Activated CD4-positive, alpha-beta memory T cell treated with anti-CD3 and anti-CD28 coated beads, Interleukin-2, amount 10 ng/mL, durations not matched to agents 7 days and 5 days (primary cell): ENCODE measurements at places on chromosomes 12 and 14. TPM values are rescaled to one million over a fixed set of nuclear protein-coding genes. Genes with fewer than 3 reads are reported as not detected.

DNA sequence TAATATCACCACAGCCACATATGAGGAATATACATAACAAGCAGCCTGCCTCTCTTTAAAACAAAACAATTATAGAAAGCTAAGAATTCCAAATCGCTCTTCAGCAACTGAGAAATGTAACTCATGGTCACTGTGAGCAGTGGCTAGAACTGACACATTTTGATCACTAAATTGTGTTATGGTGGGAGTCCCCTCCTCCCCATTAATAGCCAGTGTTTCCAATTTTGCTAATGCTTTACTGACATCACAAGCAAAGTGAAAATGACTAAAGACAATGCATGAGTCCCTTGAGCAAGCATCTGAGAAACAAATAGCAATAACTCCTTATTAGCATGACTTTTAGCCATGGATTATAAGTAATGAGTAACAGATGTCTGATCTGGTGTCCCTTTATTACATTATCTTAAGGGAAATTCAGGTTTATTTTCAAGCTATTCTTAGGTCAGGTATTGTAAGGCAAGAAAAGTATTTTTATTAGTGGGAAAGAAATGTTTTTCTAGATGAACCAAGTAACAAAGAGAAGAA is 148.3 kb downstream of the KCNH5 start:
- no peak overlapping the region for H3K4me3 ChIP-seq
- no peak overlapping the region for H3K27ac ChIP-seq
- H3K4me1 ChIP-seq = no peaks in the 10 kb centered on the region
- no peak for DNase-seq
- no peaks in the 10 kb centered on the region for H3K27me3 ChIP-seq

- H3K4me3 ChIP-seq = no peak overlapping the region
- peak overlapping the region; percentile 44 for H3K27ac ChIP-seq
- H3K36me3 ChIP-seq = peaks cover 10% of the 10 kb centered on the region
- DNase-seq = no peak
Observed at GRCh38 chr14:73774671-73775070, 60.5 kb upstream of the PNMA1 start.

- H3K4me1 ChIP-seq = peaks cover 12% of the 10 kb centered on the region
- H3K27me3 ChIP-seq = peaks cover 23% of the 10 kb centered on the region
- H3K36me3 ChIP-seq = peaks cover under 1% of the 10 kb centered on the region
Observed at GRCh38 chr14:56112781-56113180, 5.4 kb upstream of the PELI2 start.

GRCh38 chr12:119710965-119711551 is 43.1 kb downstream of the PRKAB1 start:
- no peak overlapping the region for H3K27ac ChIP-seq
- H3K27me3 ChIP-seq = no peaks in the 10 kb centered on the region
- no peaks in the 10 kb centered on the region for H3K4me1 ChIP-seq

GRCh38 chr14:67679006-67679405 is 4.6 kb upstream of the VTI1B start:
- H3K4me1 ChIP-seq = peaks cover 38% of the 10 kb centered on the region
- H3K36me3 ChIP-seq = peaks cover 50% of the 10 kb centered on the region
- H3K27ac ChIP-seq = no peak overlapping the region
- no peak for DNase-seq

- H3K4me1 ChIP-seq = no peaks in the 10 kb centered on the region
- no peak for DNase-seq
- H3K27ac ChIP-seq = no peak overlapping the region
- H3K4me3 ChIP-seq = no peak overlapping the region
- no peaks in the 10 kb centered on the region for H3K36me3 ChIP-seq
- no peaks in the 10 kb centered on the region for H3K27me3 ChIP-seq
Observed at GRCh38 chr12:89891933-89892332, 183.3 kb upstream of the ATP2B1 start.

DNA sequence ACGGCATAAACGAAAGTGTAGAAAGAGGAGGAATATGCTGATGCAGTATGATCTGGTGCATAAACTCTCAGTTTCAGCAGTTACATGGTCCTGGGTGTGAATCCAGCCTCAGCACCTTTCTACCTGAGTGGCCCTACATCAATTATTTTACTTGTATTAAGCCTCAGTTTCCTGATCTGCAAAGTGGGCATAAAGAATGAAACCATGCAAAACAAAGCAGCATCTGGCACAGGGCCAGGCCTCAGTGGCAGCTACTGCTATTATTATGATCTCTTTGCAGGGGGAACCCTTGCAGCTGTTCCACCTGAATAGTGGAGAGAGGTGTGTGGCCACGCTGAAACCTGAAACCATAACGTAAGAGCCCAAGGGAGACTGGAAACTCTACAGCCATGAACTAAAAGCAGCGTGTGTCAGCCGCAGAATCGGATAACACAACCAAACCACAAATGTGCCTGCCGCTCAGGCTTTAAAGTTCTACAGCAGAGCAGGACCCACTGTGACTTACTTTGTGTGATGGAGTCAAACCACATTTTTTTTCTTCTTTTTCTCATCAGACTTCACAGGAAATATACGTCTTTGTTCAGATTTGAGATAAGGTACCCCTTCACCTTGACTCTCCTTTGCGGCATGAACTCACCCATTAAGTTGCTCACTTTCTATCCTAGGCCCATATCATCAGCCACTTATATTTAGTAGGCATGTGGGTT is 29.2 kb upstream of the FOS start:
- H3K27me3 ChIP-seq = peaks cover 56% of the 10 kb centered on the region
- peaks cover 50% of the 10 kb centered on the region for H3K4me1 ChIP-seq
- peak overlapping the region; percentile 45 for H3K27ac ChIP-seq
- peak overlapping the region; percentile 46 for H3K4me3 ChIP-seq
- peak; percentile 92 for DNase-seq

DNA sequence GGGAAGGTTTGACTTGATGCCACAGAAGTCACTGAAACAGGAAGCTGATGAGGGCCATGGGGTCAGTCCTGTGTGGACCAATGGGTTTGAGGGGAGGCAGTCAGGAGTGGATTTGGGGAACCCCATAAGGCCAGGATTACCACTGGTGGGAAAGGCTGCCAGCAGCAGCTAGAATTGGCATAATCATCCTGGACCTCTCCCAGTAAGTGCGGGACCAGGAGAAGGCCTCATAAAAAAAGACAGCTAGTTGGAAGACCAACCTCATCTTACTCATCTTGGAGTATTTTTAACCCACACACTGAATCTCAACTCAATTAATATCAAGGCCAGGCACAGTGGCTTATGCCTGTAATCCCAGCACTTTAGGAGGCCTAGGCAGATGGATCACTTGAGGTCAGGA is 22.7 kb downstream of the TBX3 start:
- H3K36me3 ChIP-seq = no peaks in the 10 kb centered on the region
- H3K4me3 ChIP-seq = no peak overlapping the region
- no peak for DNase-seq
- H3K27ac ChIP-seq = no peak overlapping the region
- peaks cover 28% of the 10 kb centered on the region for H3K27me3 ChIP-seq

GRCh38 chr14:94888121-94888520 is 118.2 kb upstream of the GSC start:
- H3K27me3 ChIP-seq = no peaks in the 10 kb centered on the region
- no peaks in the 10 kb centered on the region for H3K36me3 ChIP-seq
- no peak overlapping the region for H3K27ac ChIP-seq
- no peak overlapping the region for H3K4me3 ChIP-seq

DNA sequence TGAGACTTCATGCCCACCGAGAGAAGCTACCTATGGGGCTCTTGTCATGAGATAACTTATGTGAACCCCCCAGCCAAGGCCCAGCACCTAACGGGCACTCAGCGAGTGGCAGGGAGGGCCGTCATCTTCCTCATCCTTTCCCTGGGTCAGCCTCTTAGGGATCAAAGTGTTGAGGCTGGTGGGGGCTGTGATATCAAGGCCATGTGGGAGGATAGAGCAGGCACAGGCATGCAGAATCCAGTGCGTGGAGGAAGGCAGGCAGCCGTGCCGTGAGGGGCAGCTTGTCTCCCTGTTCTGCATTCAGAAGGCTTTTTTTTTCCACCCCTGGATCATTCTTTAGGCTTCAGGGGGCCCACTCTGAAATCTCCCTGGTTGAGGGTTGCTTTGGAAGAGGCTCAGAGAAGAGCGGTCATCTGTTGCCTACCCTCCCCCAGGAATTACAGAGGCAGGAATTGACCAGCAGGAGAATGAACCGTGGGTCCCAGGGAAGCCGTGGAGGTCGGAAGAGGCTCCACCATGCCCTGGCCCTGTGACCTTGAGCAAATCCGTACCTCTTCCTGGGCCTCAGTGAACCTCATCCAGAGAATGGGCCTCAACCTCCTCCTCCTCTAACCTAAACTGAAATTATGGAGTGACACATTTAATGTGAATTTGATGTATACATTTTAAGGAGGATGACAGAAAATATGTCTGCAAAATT is 62.8 kb downstream of the BEGAIN start:
- no peaks in the 10 kb centered on the region for H3K27me3 ChIP-seq
- no peak for DNase-seq
- H3K4me1 ChIP-seq = no peaks in the 10 kb centered on the region
- no peaks in the 10 kb centered on the region for H3K36me3 ChIP-seq
- H3K27ac ChIP-seq = no peak overlapping the region

DNA sequence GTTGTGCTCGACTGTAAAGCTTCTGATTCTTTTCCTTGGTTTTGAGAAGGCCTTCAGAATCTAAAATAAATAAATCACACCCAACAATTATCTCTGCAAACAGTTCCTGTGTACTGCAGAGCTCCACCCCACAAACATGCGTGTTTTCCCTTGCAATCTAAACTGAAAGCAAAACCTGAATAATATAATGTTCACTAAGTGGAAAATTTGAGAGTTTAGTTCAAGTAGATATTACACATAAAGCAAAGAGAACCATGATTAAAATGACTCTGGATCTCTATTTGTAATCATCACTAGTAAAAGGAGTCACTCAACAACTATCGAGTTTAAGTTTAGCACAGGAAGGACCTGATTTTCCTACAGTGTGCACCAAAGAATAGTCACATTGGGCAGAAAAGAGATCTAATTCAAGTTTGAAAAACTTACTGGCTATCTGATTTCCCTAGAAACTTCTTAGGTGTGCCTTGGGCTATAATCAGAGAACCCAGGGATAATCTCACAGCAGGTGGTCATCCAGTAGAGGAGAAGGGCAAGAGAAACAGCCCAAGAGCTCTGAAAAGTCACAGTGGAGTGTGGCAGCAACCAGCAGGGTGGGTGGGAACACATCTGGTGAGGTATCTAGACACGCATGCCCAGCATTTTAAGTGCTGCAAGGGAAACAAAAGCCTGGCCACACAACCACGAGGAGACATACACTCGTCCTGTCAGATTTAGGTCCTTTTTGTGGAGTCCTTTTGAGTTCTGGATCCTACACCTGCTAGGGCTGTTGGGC is 25.4 kb downstream of the ATG14 start:
- no peaks in the 10 kb centered on the region for H3K27me3 ChIP-seq
- H3K27ac ChIP-seq = peak overlapping the region; percentile 86
- peak overlapping the region; percentile 61 for H3K4me3 ChIP-seq

- no peak overlapping the region for H3K27ac ChIP-seq
- peaks cover 4% of the 10 kb centered on the region for H3K4me1 ChIP-seq
- DNase-seq = no peak
Observed at GRCh38 chr12:2922329-2922728, 31.6 kb downstream of the TULP3 start.

DNA sequence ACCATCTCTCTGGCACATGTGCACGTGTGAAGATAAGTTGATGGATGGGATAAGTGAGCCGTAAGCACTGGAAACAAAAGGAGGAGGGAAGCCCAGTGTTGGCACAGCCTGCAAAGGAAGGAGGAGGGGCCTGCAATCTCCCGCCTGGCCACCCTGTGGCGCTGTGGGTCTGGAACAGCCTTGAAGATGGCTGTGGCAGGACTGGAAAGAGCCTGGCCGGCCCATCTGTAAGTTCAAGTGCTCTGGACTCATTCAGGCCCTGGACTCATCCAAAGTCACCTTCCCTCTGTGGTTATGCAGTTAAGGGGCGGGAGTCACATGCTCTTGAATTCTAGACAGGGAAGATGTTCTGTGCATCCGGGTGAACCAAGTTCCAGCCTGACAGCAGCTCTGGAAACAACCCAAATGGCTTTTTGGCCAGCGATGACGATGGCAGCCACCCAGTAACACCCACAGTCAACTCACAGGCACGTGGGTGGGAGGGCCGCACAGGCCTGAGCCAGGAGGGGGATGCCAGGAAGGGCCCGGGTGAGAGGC is 50.4 kb downstream of the CHGA start:
- H3K4me3 ChIP-seq = no peak overlapping the region
- no peaks in the 10 kb centered on the region for H3K4me1 ChIP-seq
- H3K27ac ChIP-seq = no peak overlapping the region
- peaks cover 41% of the 10 kb centered on the region for H3K36me3 ChIP-seq
- no peaks in the 10 kb centered on the region for H3K27me3 ChIP-seq

GRCh38 chr14:68113343-68113930 is 293.9 kb downstream of the RAD51B start:
- H3K27me3 ChIP-seq = no peaks in the 10 kb centered on the region
- no peak overlapping the region for H3K4me3 ChIP-seq
- H3K27ac ChIP-seq = no peak overlapping the region
- peaks cover 1% of the 10 kb centered on the region for H3K4me1 ChIP-seq
- DNase-seq = no peak

- no peak for DNase-seq
- no peak overlapping the region for H3K27ac ChIP-seq
- no peaks in the 10 kb centered on the region for H3K4me1 ChIP-seq
- no peak overlapping the region for H3K4me3 ChIP-seq
- no peaks in the 10 kb centered on the region for H3K36me3 ChIP-seq
- H3K27me3 ChIP-seq = peaks cover 13% of the 10 kb centered on the region
Observed at GRCh38 chr12:132367071-132367851, 37.9 kb upstream of the GALNT9 start.

DNA sequence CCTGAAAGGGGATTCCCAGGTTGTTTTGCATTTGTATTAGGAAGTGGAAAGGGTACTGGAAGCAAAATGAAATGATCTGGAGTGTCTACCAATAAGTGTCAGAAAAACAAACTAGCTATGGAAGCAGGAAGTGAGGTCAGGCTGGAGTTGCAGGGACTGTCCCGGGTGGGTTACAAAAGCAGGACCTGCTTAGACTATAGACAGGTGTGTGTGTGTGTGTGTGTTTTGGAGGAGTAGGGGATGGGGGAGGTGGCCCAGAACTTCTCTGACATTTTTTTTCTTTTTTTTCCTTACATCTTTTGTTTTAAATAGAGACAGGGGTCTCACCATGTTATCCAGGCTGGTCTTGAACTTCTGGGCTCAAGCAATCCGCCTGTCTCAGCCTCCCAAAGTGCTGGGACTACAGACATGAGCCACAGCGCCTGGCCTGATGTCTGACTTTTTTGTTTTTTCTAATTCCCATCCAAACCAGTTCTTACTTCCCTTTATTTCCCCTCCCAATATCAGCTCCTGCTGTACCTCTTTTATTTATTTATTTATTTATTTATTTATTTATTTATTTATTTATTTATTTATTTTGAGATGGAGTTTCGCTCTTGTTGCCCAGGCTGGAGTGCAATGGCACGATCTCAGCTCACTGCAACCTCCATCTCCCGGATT is 512 bp upstream of the RND1 start:
- H3K36me3 ChIP-seq = no peaks in the 10 kb centered on the region
- H3K4me1 ChIP-seq = peaks cover 24% of the 10 kb centered on the region
- H3K27me3 ChIP-seq = peaks cover 24% of the 10 kb centered on the region
- peak overlapping the region; percentile 82 for H3K4me3 ChIP-seq

Gene PZP
- total RNA-seq = not detected

Gene DEGS2
- total RNA-seq = 0.25 TPM

Gene COCH
- total RNA-seq = 0.38 TPM

Gene VSIG10
- 3.7 TPM for total RNA-seq

Gene FITM1
- total RNA-seq = 1.3 TPM

Gene BDKRB1
- not detected for total RNA-seq

Gene DNAH10
- total RNA-seq = not detected
